ENCODE measurements at places on chromosomes 4 and X.

GRCh38 chr4:146500216-146500615, 21.5 kb downstream of the SLC10A7 start:
- peaks cover 9% of the 10 kb centered on the region for H3K36me3 ChIP-seq
- no peaks in the 10 kb centered on the region for H3K27me3 ChIP-seq

GRCh38 chrX:12210196-12210815, 72.0 kb downstream of the FRMPD4 start:
- H3K27me3 ChIP-seq = no peaks in the 10 kb centered on the region
- H3K4me3 ChIP-seq = no peak overlapping the region
- no peaks in the 10 kb centered on the region for H3K36me3 ChIP-seq
- no peak overlapping the region for H3K27ac ChIP-seq
- H3K4me1 ChIP-seq = no peaks in the 10 kb centered on the region
- no peak for DNase-seq

DNA sequence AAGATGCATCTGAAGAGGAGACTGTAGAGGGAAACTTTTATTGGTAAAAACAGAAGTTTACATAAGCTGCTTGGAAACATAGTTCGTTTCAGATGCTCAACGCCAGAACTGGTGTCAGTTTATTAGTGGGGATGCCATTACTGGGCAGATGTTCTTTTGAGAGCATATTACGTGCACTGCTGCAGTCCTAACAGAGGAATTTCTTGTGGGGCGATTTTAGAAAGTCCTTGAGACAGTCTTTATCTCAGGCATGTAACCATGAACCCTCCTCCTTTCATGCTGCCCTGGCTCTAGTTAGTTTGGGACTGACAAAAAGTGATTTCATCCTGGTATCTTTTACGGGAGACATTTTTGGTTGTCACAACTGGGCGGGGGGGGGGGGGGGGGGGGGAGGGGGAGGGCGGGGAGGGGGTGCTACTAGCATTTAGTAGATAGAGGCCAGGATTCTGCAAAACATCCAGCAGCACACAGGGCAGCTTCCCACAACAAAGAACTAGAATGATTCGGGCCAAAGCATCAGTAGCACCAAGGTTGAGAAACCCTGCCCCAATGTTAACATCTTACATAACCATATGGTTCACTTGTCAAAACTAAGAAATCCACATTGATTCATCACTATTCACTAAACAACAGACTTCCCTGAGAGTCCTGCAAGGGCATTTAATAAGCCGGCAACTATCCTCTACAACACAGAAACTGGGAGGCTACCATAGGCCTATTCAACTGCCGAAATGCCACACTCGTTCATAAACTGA, 118.6 kb upstream of the FTHL17 start:
- H3K27me3 ChIP-seq = peaks cover 3% of the 10 kb centered on the region
- H3K36me3 ChIP-seq = no peaks in the 10 kb centered on the region
- H3K27ac ChIP-seq = no peak overlapping the region
- no peaks in the 10 kb centered on the region for H3K4me1 ChIP-seq
- no peak overlapping the region for H3K4me3 ChIP-seq

DNA sequence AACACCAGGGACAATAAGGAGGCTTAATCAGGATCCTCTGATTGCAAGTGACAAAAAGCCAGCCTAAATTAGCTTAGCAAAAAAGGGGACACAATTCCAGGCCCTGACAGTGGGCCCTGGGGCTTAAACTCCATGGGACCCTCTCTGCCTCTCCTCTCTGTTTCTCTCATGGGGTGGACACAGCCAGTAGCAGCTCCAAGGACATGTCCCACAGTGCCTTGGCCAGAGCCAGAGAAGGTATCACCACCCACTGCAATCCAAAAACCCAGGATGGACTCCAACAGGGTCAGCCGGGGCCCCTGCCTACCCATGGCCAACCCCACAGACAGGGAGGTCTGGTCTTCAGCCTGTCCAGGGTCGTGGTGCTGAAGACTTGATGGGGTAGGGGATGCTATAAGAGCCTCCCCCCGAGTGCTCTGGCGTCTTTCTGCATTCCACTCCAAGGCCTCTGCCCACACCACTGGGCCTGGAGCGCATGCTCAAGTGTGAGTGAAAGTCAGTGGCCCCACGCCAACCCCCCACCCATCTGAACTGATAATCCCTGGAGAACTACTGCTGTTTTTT, 19.7 kb upstream of the PPP2R2C start:
- no peak overlapping the region for H3K27ac ChIP-seq
- no peaks in the 10 kb centered on the region for H3K4me1 ChIP-seq
- H3K27me3 ChIP-seq = peaks cover 29% of the 10 kb centered on the region
- H3K36me3 ChIP-seq = peaks cover 9% of the 10 kb centered on the region

GRCh38 chrX:30489323-30489722, 88.2 kb downstream of the TASL start:
- no peaks in the 10 kb centered on the region for H3K36me3 ChIP-seq
- no peak overlapping the region for H3K4me3 ChIP-seq
- no peak for DNase-seq
- H3K4me1 ChIP-seq = no peaks in the 10 kb centered on the region
- H3K27me3 ChIP-seq = no peaks in the 10 kb centered on the region

DNA sequence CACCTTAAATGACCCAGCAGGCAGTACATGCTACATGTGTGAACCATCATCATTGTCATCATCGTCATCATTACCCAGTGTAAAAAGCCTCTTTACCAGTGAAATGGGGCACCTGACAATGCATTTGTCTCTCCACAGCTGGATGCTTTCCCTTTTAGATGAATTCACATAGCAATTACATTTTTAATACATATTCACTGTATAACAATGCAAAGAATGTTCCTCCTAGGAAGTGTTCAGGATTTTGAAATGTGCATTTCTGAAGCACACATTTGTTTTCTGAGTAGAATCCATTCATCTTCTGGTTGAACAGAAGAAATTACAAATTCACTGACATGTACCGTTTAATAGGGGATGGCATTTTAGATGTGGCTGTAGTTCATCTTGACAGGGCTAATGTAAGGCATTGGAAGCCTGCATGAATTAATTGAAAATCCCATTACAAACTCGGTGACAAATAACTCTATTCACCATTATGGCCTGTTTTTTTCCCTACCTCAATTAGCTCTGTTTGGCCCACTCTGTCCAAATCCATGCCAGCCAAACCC, 111.1 kb downstream of the SH3RF1 start:
- no peaks in the 10 kb centered on the region for H3K27me3 ChIP-seq
- H3K4me3 ChIP-seq = no peak overlapping the region
- no peaks in the 10 kb centered on the region for H3K36me3 ChIP-seq
- no peak for DNase-seq

GRCh38 chr4:27176400-27176799, 315.8 kb downstream of the STIM2 start:
- no peak overlapping the region for H3K4me3 ChIP-seq
- H3K27me3 ChIP-seq = peaks cover 4% of the 10 kb centered on the region
- no peak for DNase-seq
- no peaks in the 10 kb centered on the region for H3K36me3 ChIP-seq
- H3K4me1 ChIP-seq = no peaks in the 10 kb centered on the region

DNA sequence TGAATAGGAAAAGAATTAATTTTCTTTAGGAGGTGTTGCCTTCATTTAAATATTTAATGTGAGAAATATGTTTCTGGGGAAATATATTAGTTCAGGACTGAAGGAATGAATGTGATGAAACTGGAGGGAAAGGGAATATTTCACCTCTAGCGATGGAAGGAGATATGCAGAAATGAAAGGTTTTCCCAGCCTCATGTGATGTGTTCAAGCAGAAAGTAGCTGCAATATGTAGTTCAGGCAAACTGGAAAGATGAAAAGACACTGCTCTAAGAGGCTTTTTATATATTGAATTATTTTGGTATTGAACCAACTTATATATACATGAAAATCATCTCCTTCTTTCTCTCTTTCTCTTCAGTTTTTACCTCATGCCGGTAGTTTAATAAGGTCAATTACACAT, 3.4 kb downstream of the GRID2 start:
- H3K4me3 ChIP-seq = no peak overlapping the region
- DNase-seq = no peak
- no peaks in the 10 kb centered on the region for H3K36me3 ChIP-seq
- H3K27ac ChIP-seq = no peak overlapping the region

DNA sequence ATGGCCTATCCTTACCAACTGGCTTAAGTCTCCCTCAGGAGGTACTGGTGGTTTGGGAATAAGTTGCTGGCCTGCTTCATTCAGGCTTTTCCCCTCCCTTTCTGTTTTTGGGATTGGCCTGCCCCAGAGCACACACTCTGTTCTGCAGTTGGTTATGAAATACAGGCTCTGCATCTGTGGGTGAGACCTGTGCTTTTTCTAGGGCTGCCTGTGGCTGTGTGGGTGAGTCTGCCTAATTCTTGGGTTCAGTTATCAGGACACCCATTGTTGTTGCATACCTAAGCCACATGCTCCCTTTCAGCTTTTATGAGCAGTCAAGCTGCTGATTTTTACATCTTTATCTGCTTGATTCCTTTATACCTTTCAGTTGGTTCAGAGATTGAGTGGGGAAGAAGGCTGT, 19.0 kb upstream of the CWH43 start:
- H3K36me3 ChIP-seq = no peaks in the 10 kb centered on the region
- no peaks in the 10 kb centered on the region for H3K4me1 ChIP-seq
- no peak for DNase-seq
- H3K27ac ChIP-seq = no peak overlapping the region
- H3K27me3 ChIP-seq = peaks cover 17% of the 10 kb centered on the region
- H3K4me3 ChIP-seq = no peak overlapping the region

- no peaks in the 10 kb centered on the region for H3K27me3 ChIP-seq
- no peak overlapping the region for H3K27ac ChIP-seq
- H3K4me3 ChIP-seq = no peak overlapping the region
Measured at GRCh38 chrX:71315917-71316316, 14.4 kb downstream of the ITGB1BP2 start.

- DNase-seq = no peak
- no peaks in the 10 kb centered on the region for H3K4me1 ChIP-seq
- no peak overlapping the region for H3K27ac ChIP-seq
- H3K36me3 ChIP-seq = no peaks in the 10 kb centered on the region
Measured at GRCh38 chr4:157984285-157984911, 188.4 kb downstream of the GASK1B start.

GRCh38 chr4:134700251-134700650, 498.7 kb upstream of the PABPC4L start:
- DNase-seq = no peak
- H3K27me3 ChIP-seq = no peaks in the 10 kb centered on the region
- no peaks in the 10 kb centered on the region for H3K36me3 ChIP-seq
- H3K4me1 ChIP-seq = no peaks in the 10 kb centered on the region
- H3K4me3 ChIP-seq = no peak overlapping the region

DNA sequence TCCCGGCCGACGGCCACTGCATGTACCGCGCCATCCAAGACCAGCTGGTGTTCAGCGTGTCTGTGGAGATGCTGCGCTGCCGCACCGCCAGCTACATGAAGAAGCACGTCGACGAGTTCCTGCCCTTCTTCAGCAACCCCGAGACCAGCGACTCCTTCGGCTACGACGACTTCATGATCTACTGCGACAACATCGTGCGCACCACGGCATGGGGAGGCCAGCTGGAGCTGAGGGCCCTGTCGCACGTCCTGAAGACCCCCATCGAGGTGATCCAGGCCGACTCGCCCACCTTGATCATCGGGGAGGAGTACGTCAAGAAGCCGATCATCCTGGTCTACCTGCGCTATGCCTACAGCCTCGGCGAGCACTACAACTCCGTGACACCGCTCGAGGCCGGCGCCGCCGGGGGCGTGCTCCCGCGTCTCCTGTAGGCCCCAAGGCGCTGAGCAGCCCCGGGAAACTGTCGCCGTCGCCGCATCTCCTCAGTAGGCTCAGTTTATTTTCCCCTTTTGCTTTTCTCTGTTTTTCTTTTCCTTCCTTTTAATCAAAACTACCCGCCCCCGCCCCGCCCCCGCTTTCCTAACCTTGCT, 799 bp downstream of the OTUD6A start:
- H3K4me1 ChIP-seq = no peaks in the 10 kb centered on the region
- peaks cover 21% of the 10 kb centered on the region for H3K27me3 ChIP-seq
- H3K36me3 ChIP-seq = no peaks in the 10 kb centered on the region
- DNase-seq = no peak
- no peak overlapping the region for H3K4me3 ChIP-seq
- no peak overlapping the region for H3K27ac ChIP-seq

- H3K4me3 ChIP-seq = peak overlapping the region; percentile 21
- H3K27me3 ChIP-seq = peaks cover 47% of the 10 kb centered on the region
- no peak for DNase-seq
- H3K4me1 ChIP-seq = peaks cover 32% of the 10 kb centered on the region
Measured at GRCh38 chr4:104493081-104493831, 1.4 kb downstream of the CXXC4 start.

DNA sequence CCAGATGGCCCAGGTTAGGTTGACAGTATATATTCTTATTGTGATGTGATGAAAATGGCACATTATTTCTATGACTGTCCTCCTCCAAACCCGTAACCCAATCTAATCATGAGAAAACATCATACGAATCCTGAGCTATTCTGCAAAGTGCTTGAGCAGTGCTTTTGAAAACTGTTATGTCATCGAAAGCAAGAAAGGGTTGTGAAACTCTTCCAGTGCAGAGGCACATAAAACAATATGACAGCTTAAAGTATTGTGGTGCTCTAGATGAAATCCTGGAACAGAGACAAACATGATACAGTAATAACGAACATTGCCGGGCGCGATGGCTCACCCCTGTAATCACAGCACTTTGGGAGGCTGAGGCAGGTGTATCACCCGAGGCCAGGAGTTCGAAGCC, 1648.0 kb downstream of the STIM2 start:
- no peaks in the 10 kb centered on the region for H3K27me3 ChIP-seq
- no peaks in the 10 kb centered on the region for H3K36me3 ChIP-seq
- H3K4me1 ChIP-seq = no peaks in the 10 kb centered on the region
- H3K4me3 ChIP-seq = no peak overlapping the region

DNA sequence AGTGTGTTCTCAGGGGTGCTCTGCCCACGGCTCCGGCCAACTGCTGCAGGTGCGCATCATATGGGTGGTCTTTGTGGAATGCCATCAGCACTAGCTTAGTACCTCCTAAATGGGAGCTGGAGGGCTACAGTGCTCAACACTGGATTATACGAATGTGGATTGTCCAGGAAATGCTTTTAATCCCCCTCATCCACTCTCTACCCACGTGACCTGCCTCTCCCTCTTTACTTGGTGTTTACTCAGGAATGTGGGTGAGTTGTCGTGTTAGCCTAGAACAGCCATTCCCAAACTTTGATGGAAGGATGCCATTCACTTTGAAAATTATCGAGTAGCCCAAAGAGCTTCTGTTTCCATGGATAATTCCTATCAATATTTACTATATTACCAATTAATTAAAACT, 150.8 kb downstream of the PTTG2 start:
- peaks cover 59% of the 10 kb centered on the region for H3K36me3 ChIP-seq
- no peaks in the 10 kb centered on the region for H3K27me3 ChIP-seq
- H3K4me1 ChIP-seq = peaks cover under 1% of the 10 kb centered on the region
- no peak for DNase-seq
- no peak overlapping the region for H3K4me3 ChIP-seq
- H3K27ac ChIP-seq = no peak overlapping the region

- no peaks in the 10 kb centered on the region for H3K36me3 ChIP-seq
- H3K4me3 ChIP-seq = no peak overlapping the region
- H3K27ac ChIP-seq = no peak overlapping the region
- no peaks in the 10 kb centered on the region for H3K4me1 ChIP-seq
- H3K27me3 ChIP-seq = no peaks in the 10 kb centered on the region
Measured at GRCh38 chr4:28799696-28800095, 1920.5 kb upstream of the PCDH7 start.

- no peak for DNase-seq
- H3K27ac ChIP-seq = no peak overlapping the region
Measured at GRCh38 chrX:113956936-113957335, 627.0 kb upstream of the HTR2C start.

Data from naive B cell (primary cell).